ENCODE measurements at places on chromosomes 2 and 18.
A peak's percentile ranks its signal among the peaks of the same experiment; 100 is the strongest.

DNA sequence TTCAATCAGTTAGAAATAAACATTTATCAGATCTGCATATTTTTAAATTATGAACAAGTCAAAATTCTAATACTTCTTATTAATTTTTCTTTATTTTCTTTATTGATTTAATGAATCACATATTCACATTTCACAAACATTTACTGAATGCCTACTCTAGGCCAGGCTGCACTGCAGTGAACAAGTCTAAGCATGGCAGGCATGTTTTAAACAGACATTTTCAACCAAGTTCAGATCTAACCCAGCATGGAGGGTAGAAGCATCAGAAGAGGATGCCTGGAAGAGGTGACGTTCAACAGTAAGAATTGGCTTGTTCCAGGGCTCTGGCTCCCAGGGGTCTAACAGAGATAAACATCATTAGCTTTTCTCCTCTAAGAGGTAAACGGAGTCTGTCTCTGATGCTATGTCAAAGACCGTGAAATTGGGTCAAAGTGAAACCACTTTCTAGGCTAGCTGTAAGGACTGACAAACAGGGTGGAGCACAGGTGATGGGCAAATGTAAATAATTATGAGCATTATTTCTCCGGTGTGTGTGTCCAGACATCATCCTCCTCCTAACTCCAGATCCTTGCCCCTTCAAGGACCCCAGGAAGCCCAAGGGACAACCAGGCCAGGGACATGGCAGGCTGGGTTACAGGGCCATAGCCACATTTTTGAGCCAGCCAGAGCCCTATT lies 50.6 kb downstream of the UNC50 start:
- DNase-seq: no peak

- no peak for DNase-seq
These were observed 152.6 kb upstream of the CYP26B1 start for GRCh38 chr2:72300147-72300684.

GRCh38 chr2:62305421-62306176 lies 109.7 kb downstream of the B3GNT2 start:
- DNase-seq: peak; percentile 69

DNA sequence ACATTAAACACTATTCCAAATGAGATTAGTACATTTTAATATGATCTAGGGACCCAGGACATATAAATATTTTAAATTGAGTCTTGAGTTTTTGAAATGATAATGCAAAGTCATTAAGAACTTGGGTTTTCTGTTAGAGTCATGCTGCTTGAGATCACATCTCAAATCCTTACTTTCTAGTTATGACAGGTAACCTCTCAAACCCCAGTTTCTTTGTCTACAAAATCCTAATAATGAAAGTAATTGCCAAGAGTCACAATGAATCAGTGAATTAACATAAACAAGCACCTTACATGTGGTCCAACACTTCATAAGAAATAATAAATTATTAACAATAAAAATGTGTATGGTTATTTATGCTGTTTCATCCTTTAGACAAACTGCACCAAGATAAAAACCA lies 607.6 kb downstream of the LRP1B start:
- DNase-seq: no peak

- no peak for DNase-seq
These were observed 262.3 kb downstream of the TRIB2 start for GRCh38 chr2:12979066-12979465.

GRCh38 chr2:129915303-129915840 lies 64.1 kb upstream of the RAB6C start:
- DNase-seq: no peak
